ENCODE measurements at places on chromosomes 6 and 20. TPM values are rescaled to one million over a fixed set of nuclear protein-coding genes. Genes with fewer than 3 reads are reported as not detected.

Gene KHDRBS2
- not detected for total RNA-seq

Gene SLC22A2
- not detected for total RNA-seq

Gene OR2J1
- not detected for total RNA-seq

Gene PEX3
- 16.4 TPM for total RNA-seq

Gene TULP1
- not detected for total RNA-seq

Data from nasal cavity respiratory epithelium epithelial cell of viscerocranial mucosa (primary cell).